ENCODE measurements at places on chromosomes 6 and 20. TPM values are rescaled to one million over a fixed set of nuclear protein-coding genes. Genes with fewer than 3 reads are reported as not detected.

DNA sequence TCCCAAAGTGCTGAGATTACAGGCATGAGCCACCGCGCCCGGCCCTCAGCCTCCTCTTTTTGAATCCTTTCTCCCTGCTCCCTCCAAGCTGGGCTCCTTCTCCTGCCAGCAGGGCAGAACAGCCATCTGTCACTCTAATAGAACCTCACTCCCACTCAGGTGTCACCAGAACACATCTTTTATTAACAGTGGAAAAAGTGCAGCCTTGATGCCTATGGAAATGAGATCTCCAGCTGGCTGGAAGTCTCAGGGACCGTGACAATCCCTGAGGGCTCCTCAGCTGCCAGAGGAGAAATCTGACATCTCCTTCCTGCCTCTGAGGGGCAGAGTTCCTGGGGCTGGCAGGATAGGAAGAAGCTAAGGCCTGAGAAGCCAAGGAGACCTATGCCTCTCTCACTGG is 28.0 kb downstream of the TMC2 start:
- no peak overlapping the region for H3K4me3 ChIP-seq
- no peaks in the 10 kb centered on the region for H3K36me3 ChIP-seq
- H3K27ac ChIP-seq: no peak overlapping the region
- peaks cover 47% of the 10 kb centered on the region for H3K27me3 ChIP-seq
- no peaks in the 10 kb centered on the region for H3K4me1 ChIP-seq
- DNase-seq: no peak

GRCh38 chr6:136487759-136488425 is 62.3 kb downstream of the MAP7 start:
- H3K36me3 ChIP-seq: no peaks in the 10 kb centered on the region
- no peak overlapping the region for H3K27ac ChIP-seq
- H3K27me3 ChIP-seq: no peaks in the 10 kb centered on the region
- DNase-seq: no peak

DNA sequence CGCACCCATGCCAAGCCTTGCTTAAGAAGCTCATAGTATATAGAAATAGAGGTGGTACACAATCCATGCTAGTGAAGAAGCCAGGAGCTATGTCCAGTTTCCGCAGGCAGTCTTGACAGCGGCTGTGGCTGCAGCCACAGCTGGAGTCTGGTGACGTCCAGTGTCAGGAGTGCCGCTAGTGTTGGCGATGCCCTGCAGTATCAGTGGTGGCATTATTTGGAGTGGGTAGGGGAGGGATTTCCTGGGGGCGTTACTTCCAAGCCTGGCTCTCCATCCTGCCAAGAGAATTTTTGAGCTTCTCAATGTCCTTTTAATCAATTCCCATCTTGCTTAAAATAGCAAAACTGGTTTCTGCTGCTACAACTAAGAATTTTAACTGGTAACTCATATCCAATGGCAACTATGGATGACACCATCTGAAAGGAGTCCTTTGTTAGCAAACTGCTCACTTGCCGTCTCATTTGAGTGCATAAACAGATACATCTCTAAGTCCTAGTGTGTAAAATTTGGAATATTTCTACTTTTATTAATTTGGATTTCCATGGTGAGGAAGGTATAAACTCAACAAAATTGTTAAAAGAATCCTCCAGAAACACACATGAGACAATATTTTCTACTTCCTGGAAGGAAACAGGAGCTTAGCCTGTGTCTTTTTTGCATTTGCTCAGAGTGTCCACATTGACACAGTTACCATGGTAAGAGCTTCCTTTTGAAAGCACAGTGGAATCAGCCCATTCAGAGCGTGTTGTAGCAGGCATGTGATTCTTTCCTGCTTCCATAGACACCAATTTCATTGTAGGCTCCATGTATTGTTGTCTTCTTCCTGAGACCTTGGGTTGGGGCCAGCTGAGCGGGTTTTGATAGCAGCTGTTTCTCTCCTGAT is 44.6 kb upstream of the PXDC1 start:
- H3K36me3 ChIP-seq: no peaks in the 10 kb centered on the region
- no peak overlapping the region for H3K4me3 ChIP-seq
- DNase-seq: no peak
- no peaks in the 10 kb centered on the region for H3K4me1 ChIP-seq
- no peaks in the 10 kb centered on the region for H3K27me3 ChIP-seq
- H3K27ac ChIP-seq: no peak overlapping the region

ADGRF5 gene
- not detected for total RNA-seq

GRCh38 chr6:91376686-91377085 is 789.8 kb upstream of the MAP3K7 start:
- H3K27me3 ChIP-seq: no peaks in the 10 kb centered on the region
- DNase-seq: no peak
- no peak overlapping the region for H3K4me3 ChIP-seq
- no peaks in the 10 kb centered on the region for H3K36me3 ChIP-seq
- no peaks in the 10 kb centered on the region for H3K4me1 ChIP-seq

DNA sequence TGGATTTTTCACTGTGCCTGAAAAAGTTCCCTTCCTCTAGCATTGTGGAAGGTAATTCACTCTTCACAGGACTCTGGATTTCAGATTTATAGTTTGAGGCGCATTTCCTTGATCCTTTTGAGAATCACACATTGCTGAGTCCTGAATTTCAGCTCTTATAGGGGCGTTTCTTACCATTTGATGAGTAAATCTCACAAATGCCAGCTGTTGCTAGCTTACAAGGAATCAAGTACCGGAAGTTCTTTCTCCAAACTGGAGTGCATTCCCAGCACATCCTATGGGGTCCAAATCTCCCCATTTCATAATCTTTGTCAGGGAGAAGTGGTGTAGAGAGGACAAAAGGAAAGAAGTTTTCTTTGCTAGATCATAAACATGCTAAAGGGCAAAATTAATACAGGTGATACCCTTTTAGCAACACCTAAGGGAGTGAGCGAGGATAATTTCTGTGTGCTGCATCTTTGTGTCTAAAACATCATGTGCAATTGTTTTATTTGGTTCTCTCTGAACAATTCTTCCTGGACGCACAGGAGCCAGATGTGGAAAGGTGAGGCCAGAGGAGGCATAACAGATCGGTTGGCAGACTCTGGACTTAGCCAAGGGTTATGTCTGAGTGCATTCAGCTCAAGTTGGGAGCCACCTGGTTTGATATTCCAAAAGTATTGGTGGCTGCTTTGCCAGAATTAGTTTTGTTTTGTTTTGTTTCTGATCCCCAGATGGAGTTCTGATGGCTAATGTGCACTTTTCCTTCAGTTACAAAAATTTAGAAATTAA is 37.4 kb upstream of the EYA2 start:
- no peaks in the 10 kb centered on the region for H3K4me1 ChIP-seq
- no peak overlapping the region for H3K4me3 ChIP-seq
- peaks cover 4% of the 10 kb centered on the region for H3K27me3 ChIP-seq
- H3K27ac ChIP-seq: no peak overlapping the region

TGM2 gene
- not detected for total RNA-seq

DNA sequence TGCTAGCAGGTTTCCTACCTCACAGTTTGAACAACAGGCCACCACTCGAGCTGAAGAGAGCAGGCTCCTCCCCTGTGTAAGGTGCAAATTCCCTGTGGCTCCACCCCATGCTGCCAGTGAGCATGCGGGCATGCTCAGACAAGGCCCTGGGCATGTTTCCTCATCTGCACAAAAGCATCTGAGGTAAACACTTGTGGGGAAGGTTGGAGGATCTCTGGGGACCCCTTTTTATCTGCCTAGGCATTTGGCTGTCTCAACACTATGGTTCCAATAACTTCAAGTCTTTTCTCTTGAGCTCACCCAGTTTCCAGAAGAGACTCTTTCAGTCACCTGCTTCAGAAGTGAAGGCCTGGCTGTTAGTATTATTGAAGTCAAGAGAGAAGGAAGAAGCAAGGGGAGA is 9.4 kb downstream of the C6orf58 start:
- no peak overlapping the region for H3K4me3 ChIP-seq
- H3K4me1 ChIP-seq: no peaks in the 10 kb centered on the region
- peaks cover 4% of the 10 kb centered on the region for H3K27me3 ChIP-seq
- no peaks in the 10 kb centered on the region for H3K36me3 ChIP-seq

- H3K27ac ChIP-seq: no peak overlapping the region
- no peaks in the 10 kb centered on the region for H3K4me1 ChIP-seq
- no peak for DNase-seq
- H3K4me3 ChIP-seq: no peak overlapping the region
Measured at GRCh38 chr6:139612135-139612465, 237.7 kb upstream of the CITED2 start.

DNA sequence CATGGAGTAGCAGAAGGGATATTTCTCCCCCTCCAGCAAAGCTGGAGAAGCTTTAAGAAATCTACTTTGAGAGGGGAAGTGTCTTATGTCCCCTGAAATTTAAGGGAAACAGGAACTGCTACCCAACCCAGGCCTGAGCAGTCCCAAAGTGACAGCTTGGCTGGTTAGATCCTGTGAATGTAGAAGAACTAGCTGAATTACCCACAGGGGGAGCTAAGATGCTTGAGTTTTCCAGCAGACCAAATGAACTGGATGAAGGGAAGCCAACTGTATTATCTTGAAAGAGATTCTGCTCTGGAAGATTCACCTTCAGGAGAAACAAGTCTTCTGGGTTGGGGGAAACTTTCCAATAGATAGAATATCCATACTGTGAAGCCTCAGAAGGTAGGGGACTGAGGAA is 303.3 kb upstream of the MMS22L start:
- no peak for DNase-seq
- no peak overlapping the region for H3K27ac ChIP-seq
- no peaks in the 10 kb centered on the region for H3K27me3 ChIP-seq
- H3K4me1 ChIP-seq: no peaks in the 10 kb centered on the region
- no peak overlapping the region for H3K4me3 ChIP-seq

TCF15 gene
- not detected for total RNA-seq

SLC22A7 gene
- not detected for total RNA-seq

DNA sequence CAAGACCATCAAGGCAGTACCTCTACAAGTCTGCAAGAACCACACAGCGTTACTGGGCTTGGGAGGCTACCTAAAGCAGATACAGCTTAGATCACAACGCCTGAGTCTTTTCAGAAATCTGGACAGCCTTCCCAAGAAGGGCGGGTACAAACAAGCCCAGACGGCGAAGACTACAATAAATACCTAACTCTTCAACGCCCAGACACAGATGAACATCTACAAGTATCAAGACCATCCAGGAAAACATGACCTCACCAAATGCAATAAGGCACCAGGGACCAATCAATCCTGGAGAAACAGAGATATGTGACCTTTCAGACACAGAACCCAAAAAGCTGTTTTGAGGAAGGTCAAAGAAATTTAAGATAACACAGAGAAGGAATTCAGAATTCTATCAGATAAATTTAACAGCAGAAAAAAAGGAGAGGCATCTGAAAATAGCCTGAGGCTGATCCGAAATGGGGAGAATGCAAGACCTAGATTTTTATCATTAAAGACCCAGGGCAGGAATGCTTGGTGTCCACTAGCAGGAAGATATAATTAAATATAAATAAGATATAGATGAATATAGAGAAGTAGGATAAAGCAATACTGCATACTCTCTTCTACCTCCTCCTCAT is 131.7 kb upstream of the COL21A1 start:
- no peak overlapping the region for H3K4me3 ChIP-seq
- no peaks in the 10 kb centered on the region for H3K4me1 ChIP-seq
- no peak for DNase-seq
- H3K36me3 ChIP-seq: no peaks in the 10 kb centered on the region
- no peak overlapping the region for H3K27ac ChIP-seq

DNA sequence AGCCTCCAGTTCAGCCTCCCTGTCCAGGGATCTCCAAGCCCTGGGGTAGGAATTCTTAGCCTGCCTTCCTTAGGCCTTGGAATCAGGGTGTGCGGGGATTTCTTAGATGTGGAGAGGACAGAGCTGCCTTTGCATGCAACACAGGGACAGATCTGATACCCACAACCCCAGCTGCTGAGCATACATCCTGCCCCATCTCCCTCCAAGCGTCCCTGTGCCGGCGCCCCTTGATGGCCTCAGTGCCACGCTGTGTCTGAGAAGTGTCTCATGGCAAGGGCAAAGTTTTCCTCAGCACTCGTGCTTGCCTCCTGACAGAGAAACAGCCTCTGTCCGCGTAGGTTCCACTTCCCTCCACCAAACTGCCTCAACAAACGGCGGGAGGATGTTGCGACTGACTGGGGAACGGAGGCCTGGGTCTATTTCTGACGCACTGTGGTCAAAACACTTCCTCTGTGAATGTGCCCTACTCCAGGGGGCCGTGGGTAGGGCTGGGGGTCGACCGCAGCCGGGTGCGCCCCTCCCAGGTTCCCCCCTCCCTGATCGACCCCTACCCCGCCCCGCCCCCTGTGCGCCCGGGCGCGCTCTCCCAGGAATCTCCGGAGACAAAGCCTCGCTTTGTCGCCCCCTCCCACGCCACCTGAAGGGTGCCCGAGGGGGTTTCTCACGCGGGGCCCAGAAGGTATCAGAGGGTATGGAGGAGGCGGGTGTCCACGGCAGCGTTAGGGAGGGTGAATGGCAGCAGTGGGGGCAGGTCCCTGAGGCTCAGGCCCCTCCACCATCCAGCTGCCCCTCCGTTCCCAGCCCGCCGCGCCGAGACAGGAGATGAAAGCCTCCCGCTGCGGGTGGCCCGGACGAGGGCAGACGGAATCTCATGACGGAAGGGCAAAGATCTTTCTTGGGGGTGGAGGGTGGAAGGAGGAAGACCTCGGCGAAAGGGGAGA is 806 bp downstream of the MICAL1 start:
- H3K27ac ChIP-seq: peak overlapping the region; percentile 82
- peak overlapping the region; percentile 91 for H3K4me3 ChIP-seq
- peak; percentile 82 for DNase-seq
- peaks cover 10% of the 10 kb centered on the region for H3K36me3 ChIP-seq
- peaks cover 59% of the 10 kb centered on the region for H3K4me1 ChIP-seq

DNA sequence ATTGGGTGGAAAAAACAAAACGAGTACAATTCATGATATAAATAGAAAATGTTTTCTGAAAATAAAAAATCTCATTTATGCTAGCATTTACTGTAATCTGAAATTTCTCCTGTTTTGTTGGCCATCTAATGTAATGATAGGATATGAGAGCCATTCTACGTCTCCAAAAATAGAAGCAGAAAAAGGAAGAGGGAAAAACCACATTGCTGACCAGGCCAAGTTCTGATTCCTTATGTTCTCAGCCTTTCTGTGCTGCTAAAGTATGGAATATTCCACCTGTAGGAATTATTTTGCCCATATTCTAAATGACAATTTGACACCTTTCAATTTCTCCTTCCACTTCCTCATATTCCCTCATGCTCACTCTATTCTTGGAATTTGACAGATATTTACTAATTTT is 110.2 kb downstream of the TBXT start:
- H3K27ac ChIP-seq: no peak overlapping the region
- peaks cover 10% of the 10 kb centered on the region for H3K27me3 ChIP-seq
- H3K4me1 ChIP-seq: no peaks in the 10 kb centered on the region
- no peaks in the 10 kb centered on the region for H3K36me3 ChIP-seq
- H3K4me3 ChIP-seq: no peak overlapping the region

CDH26 gene
- total RNA-seq: 1.8 TPM

SEL1L2 gene
- total RNA-seq: not detected

CGA gene
- not detected for total RNA-seq

Measured in activated naive CD4-positive, alpha-beta T cell treated with anti-CD3 and anti-CD28 coated beads for 36 hours (primary cell).